ENCODE measurements at places on chromosomes 4 and X.

DNA sequence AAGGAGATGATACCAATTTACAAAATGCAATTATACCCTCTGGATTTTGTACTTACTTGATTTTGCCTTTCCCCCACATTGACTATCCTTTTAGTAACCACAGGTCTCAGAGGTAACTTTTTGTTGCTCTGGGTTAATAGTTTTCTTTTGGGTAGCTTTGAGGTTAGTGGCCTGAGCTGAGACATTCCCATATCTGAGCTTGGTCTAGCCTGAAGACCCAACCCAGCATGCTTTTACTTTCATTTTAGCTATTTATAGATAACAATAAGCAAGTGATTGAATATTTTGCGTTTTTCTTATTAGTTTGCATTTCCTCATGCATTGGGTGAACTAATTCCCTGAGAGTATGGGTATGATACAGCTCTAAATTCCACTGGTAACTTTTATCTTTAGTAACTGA, 11.8 kb downstream of the HTN1 start:
- DNase-seq, result no peak

GRCh38 chrX:22788221-22788620, 211.5 kb upstream of the DDX53 start:
- no peak for DNase-seq

DNA sequence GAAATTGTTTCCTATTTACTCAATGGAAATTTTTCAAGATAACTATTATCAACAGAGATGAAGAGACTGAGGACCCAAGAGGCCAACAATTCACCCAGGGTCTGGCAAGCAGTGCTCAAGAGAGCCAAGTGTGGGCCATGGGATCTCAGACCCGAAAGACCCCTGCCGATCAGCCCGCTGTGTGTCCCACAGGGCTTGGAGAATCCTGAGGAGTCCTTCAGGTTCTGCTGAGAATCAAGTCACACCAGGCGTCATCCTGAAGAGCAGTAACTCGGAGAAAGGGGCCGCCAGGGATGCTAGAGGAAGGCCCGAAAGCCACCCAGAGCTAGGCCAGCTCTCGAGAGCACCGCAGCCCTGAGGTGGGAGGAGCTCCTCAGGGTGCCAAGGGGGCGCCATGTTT, 48.7 kb downstream of the FGFRL1 start:
- no peak for DNase-seq

DNA sequence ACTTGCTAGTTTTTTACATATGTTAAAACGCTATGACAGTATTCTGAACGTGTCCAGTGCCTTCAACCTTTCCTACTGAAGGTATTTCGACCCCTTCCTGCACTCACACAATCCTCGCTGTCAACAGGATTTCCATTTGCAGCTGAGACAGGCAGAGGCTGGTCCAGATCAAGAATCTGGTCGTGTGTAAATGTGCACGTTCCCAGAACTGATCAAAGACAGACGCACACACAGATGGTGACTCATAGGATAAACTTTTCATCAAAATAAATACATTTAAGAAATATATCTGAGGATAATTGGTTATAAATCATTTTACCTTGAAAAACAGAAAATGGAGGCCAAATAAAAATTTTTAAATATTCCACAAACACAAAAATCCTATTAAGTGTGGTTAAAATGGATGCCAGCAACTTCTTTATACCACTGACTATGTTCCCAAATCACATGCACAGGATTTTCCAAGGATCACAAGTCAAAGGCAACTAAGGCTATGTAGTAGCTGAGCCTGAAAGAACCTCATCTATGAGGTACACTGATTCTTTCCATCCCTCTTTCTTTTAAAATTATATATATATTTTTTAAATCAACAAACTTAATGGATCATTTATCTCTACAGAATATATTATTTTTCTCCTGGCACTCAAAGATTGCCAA, 85.9 kb downstream of the RNF150 start:
- no peak for DNase-seq

DNA sequence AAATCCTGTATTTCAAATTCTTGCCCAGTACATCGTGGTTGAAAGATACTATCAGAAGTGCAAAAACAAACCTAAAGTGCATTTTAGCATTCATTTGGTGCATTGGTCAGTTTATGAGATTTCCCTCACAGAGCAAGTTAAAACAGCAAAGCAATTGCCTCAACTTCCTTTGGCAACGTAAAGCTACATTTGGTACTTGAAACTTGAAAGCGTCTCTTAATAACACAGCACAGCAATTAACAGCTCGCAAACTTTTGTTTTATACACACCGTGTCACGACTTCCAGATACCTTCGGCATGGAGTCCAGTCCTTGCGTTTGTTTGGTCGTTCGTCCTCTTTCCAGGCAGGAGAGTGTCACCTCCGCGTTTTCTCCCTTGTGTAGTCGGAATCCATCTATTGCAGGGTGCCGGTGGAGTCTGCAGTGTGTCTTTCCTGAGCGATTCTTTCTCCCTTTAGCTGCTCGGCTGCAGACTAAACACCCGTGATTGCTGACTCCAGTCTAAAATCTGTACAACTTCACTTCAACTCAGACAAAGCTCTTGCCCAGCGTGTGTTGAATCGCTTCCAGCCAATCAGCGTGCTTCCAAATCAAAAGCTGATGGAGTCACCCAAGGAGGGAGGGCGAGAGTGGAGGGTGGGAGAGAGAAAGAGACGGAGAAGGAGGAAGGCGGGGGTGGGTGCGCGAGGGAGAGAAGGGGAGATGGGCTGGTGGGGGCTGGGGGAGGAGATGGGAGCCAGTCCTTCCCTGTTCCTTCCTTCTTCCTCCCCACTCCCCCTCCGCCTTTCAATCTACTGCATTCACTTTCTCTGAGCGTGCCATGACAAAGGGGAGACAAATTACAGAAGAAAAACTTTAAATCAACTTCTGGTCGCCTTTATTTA, at the start of gene PCDH18:
Gene PCDH18 (minus strand): TSS at position 509 of the 883 bp plus-strand sequence. CDS start 406 bp downstream, at position 103.
- DNase-seq, result no peak

DNA sequence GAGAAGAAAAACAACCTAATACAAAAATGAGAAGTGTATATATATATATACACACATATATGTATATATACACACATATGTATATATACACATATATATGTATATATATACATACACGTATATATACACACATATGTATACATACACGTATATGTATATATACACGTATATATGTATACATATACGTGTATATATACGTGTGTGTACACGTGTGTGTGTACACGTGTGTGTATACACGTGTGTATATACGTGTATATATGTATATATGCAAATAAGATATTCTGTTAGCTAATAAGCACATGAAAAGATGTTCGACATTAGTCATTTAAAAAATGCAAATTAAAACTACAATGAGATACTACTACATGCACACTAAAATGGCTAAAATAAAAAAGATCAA, 92.7 kb upstream of the MAGEA10 start:
- DNase-seq, result no peak

GRCh38 chr4:153645183-153645582, 38.9 kb upstream of the TLR2 start:
- DNase-seq, result peak; percentile 38

DNA sequence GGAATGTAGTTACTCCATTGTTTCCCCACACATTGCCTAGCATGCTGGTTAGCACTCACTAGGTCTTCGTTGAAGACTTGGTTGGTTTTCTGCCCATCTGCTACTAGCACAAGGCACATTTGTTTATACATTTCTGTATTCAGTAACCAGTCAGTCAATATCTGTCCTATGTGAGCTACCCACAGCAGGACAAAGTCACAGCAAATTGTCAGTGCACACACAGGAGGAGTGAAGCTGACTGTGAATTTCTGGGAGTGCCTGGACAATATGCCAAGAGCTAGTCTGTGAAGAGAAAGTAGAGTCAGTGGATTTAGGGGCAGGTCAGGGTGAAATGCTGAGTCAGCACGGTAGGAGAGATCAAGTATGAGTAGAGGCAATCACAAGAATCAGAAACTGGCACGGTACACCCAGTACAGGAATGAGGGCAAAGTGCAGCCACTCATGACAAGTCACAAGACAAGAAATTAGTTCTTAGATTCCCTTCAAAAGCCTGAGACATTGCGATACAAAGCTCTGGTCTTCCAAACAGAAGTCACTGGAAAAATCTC, 1049.8 kb upstream of the POU3F4 start:
- DNase-seq, result no peak

- no peak for DNase-seq
Measured at GRCh38 chrX:17459008-17459611, 84.1 kb downstream of the NHS start.

DNA sequence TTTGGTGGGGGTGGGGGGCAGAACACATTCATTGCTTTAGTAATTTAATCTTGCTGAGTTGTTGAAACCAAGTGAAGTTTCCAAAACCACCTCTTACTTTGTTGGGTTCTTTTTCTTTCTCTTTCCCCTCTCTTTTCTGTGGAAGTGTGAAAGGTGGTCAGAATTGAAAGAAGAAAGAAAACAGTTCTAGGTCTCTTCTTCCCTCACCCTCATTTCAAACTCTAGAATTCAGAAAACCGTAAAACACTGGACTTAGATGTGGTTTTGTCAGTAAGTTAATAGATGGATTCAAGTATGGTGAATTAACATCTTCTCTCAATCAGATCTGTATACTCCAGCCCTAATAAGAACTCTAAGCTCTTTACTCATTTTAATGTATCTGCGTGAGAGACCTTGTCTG, 23.7 kb downstream of the PLP1 start:
- DNase-seq, result no peak

- DNase-seq, result no peak
Measured at GRCh38 chr4:155954118-155954685, 536 bp upstream of the CTSO start.

DNA sequence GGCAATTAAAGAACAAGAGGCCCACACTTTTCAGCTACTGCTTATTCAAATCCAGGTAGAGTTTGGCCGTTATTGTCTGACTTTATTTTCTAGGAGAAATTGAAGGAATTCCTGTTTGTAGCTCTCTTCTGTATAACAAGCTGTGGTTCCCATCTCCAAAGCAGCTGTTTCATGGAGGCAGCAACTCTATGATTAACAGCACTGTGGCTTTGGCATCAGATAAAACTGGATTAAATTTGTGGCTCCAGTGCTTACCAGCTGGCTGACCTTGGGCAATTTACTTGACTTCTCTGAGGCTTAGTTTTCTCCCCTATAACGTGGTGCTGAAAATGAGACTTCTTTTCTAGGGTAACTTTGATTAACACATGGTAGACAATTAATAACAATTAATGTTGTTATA, 28.1 kb downstream of the SLC30A9 start:
- DNase-seq, result no peak

DNA sequence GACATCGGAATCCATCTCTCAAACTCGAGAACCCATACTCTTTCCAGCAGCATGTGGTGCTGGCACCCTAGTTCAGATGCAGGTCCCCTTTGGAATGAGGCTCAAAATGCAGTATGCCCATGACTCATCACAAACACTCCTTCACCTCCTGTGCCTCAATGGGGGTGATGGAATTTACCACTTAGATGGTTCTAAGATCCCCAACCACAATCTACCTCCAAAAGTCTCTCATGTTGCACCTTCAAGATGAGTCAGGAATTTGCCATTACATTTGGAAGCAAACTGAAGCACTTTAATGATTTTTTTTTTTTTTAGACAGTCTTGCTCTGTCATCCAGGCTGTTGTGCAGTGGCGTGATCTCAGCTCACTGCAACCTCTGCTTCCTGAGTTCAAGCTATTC, 8.5 kb upstream of the MID1 start:
- no peak for DNase-seq

DNA sequence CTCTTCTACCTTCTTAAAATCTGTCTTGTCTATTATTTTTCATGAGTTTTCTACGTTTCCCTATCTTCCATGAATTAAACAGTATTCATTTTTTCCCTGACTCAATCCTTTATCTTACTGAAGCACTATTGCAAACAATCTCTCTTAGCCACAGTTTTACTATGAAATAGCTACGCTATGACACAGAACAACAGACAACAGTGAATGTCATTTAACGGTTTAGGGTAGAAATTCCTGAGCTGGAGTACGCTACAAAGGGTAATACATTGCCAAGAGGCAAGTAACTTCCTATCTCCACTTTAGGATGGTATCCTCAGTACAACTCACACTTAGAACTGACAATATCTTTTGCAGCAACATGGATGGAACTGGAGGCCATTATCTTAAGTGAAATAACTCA, 552.6 kb downstream of the INPP4B start:
- no peak for DNase-seq

DNA sequence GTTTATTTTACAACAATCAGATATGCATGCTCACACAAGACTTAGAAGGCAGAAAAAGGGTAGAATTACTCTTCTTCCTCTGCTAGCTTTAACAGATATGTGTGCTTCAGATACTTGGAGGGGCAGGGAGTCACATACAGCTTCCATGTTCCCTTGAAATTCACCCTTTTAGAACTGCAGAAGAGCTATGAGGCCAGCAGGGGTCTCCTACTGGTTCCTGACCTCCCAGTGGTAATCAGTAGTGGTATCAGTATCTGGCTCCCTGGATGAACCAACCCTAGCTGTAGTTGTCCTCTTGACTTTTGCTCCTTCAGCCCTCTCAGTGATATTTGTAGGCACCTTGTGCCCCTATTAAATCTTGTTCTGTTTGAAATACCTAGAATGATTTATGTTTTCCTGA, 81.5 kb downstream of the RCHY1 start:
- peak; percentile 82 for DNase-seq

GRCh38 chrX:43527801-43528200, 128.3 kb upstream of the MAOA start:
- no peak for DNase-seq

GRCh38 chr4:151454513-151454912, 45.5 kb downstream of the FHIP1A start:
- DNase-seq, result no peak

DNA sequence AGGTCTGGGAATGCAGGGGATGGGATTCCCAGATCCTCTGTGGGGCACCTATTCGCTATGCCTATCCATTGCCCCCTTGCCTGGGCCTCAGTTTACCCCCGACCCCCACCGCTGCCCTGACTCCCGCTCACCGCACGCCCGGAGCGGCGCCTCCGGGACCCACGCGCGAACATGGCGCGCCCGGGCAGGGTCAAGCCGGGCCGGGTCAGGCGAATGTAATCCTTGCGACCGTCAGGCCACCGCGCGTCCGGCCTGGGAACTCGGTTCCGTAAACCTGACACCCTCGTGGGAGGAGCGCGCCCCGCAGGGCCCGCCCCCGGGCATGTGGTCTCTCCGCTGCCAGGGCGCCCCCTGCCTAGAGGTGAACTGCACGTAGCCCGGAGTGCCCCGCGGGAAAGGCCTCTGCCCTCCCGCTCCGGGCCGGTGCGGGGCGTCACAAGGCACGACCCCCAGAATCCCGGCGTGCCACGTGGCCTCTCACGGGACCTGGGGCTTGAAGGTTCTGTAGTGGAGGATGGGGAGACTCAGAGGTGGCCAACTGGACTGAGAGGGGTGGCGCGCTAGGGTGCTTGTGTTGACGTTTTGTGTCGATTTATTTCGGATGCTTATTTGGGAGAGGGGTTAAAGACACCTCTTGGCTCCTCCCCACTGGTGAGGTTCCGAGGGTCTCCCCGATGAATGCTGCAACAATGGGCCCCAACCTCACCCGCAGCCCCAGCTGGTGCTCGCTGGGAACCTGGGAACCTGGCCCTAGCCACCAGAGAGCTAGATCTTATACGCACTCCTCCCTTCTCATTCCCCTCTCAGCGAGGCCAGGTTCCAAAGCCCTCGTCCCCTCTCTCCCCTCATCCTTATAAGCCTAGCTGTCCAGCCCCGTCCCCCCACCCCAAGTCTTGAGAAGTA, at the start of gene PRICKLE3:
Gene PRICKLE3 (minus strand): TSS at position 249 of the 903 bp plus-strand sequence. CDS start 76 bp downstream, at position 173.
- peak; percentile 52 for DNase-seq

All from Kasumi-1 (cell line).